ENCODE measurements at places on chromosomes 3 and 15.

- no peak for DNase-seq
These were observed 30.3 kb upstream of the PLSCR2 start for GRCh38 chr3:146499701-146500100.

- no peak for DNase-seq
These were observed 27.9 kb downstream of the MED12L start for GRCh38 chr3:151113343-151113742.

- no peak for DNase-seq
These were observed 467.4 kb downstream of the GRM7 start for GRCh38 chr3:7328339-7328738.

DNA sequence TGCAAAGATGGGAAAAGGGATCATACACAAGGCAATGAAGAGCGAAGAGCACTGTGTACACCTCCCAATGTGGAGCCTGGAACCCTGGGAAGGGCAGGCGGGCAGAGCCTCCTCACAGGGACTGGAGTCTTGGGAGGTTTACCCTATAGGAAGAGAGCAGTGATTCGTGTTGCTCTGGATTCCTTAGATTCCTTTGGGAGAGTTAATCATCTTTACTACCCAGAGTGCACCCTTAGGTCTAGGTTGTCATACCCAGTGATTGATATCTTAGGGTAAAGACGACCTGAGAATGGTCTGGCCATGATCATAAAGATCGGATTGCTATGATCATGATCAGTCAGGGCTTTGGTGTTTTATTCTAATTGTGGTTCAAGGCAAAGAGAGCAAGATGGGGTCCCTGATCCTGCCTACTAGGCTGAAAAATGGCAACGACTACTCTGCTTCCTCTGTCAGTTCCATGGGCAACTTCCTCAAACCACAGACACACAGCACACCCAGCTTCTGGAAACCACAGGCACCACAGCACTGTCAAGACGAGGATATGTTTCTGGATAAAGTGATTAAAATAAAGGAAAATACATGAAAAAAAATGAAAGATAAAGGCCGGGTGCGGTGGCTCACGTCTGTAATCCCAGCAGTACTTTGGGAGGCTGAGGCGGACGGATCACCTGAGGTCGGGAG is 20.4 kb upstream of the MAP6D1 start:
- DNase-seq, result no peak

DNA sequence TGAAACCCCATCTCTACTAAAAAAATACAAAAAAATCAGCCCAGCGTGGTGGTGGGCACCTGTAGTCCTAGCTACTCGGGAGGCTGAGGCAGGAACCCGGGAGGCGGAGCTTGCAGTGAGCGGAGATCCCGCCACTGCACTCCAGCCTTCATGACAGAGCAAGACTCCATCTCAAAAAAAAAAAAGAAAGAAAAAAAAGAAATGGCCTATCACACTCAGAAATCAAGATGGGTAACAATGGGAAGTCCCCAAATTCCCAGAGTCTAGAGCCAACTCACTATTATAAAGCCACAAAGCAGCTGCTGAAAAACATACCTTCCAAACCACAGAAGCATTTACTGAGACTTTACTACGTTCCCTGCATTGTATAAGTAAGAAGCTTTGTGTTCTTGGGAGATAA is 7.5 kb downstream of the HDGFL3 start:
- no peak for DNase-seq

DNA sequence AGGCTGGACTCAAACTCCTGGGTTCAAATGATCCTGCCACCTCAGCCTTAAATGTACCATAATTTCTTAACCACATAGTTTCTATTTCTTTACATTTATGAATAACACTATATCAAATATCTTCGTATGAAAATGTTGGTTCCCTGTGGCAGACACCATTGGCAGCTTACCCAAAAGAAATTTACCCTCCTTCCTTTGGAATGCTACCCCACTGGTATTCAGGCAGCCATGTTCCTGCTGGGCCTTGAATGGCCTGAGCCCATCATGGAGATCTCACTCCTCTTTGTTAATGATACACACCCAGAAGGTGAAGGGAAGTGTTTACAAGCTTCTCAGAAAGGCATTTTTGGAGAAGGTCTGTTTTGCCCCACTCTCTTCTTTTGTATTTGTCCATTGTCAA is 94.3 kb upstream of the RNF7 start:
- no peak for DNase-seq

DNA sequence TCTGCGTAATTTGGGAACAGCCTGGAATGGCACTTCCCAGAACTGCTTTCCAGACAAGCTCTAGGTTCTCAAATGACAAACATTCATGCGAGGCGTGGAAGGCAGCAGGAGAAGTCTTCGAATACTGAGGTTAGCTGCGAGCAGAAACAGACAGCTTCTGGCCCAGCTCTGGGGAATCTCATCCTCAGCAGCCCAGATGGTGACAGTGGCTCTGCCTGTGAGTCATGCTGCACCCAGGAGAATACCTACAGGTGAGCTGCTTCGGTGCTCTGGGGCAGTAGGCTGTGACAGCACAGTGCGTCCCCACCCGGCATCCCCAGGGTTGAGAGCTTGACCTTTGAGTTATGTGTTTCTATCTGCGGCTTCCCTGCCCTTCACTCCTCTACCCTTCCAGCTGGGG is 258.6 kb downstream of the KLF13 start:
- DNase-seq, result no peak

- no peak for DNase-seq
These were observed 1.9 kb downstream of the ROBO2 start for GRCh38 chr3:77041811-77042210.

DNA sequence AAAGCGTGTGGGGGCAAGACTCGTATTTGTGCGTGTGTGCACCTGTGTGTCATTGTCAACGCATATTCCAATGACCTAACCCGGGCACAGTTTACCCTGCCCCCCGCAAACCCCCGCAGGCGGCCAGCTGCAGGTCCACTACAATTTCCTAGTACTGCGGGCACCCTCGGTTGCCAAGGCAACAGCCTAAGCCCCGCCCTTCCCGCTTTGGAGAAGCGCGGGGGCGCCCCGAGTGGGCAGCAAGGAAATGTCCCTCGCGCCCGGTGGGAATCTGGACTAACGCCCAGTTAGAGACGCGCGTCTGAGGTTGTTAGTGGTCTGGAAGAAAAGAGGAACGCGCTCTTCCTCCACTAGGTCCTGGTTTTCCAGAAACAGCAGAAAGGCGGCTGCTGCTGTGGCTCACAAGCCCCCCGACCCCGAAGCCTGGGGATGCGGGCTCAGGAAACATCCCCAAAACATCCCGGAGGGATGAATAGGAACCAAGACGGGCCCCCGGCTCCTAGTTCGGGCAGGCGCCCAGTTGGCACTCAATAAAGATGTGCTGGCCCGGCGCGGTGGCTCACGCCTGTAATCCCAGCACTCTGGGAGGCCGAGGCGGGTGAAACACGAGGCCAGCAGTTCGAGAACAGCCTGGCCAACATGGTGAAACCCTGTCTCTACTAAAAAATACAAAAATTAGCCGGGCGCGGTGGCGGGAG is 1.1 kb downstream of the ABHD14A start:
- no peak for DNase-seq

DNA sequence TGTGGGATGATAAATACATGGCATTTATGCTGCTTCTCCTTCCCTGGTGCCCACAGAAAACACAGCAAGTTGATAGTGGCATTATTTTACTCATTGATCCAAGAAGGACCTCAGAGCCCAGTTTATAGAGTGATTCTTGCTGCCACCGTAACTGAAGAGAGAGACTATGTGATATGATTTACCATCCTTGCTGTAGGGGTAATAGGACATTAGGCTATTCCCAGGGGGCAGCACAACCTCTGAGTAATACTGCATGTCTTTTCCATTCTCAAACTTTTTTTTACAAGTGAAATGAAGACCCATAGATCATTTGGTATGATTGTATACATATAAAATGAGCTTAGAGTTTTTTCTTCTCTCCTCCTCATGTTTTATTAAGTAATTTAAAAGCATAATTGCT is 136.4 kb downstream of the ABI3BP start:
- no peak for DNase-seq

DNA sequence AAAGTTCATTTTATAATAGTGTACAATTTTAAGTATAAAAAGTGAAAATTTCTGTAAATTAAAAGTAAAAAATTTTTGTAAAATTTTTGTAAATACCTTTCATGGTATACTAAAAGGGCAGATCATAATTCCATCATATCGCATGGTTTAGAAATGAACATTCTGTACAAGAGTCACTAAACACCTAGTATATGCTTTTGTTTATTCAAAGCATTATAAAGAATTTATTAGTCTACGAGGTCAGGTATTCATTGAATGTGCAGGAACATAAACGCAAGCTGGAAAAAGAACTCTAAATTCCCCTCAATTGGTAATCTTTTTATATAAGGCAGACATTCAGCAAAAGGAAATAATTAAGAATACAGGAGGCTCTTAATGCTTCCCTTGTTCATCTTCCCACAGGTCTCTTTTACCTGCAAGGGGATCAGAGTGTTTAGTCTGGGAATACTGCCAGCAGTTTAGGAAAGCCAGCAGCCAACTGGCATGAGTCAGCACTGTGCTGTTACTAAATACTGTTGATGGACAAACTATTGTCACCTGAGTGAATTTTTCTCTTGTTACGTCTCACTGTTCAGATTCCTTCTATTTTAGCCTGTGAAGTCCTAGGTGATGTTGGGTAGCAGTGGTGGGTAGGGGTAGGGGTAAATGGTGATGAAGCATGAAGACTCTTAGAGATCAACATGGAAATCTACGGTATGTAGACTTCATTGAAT is 70.1 kb downstream of the UQCC5 start:
- DNase-seq, result no peak

- no peak for DNase-seq
These were observed 33.1 kb upstream of the POLG start for GRCh38 chr15:89367485-89368451.

DNA sequence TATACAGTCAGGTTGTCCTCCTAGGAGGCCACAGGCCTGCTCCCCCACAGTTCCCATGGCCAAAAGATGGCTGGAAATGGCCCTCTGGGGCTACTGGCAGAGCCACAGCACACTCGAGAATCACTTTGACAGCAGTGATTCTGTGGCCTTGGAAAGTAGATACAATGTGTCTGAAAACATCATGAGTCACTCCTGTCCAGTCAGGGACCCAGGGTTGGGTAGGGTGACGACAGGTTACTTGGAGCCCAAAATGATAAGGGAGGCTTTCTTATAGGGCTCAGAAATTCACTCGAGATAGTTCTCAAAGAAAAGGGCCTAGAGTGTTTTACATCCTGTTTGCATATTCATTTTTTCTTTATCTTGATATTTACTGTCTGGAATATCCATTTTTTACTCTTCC is 24.3 kb downstream of the MRPS25 start:
- DNase-seq, result no peak

GRCh38 chr3:81198216-81198615 is 563.2 kb downstream of the GBE1 start:
- DNase-seq, result no peak

DNA sequence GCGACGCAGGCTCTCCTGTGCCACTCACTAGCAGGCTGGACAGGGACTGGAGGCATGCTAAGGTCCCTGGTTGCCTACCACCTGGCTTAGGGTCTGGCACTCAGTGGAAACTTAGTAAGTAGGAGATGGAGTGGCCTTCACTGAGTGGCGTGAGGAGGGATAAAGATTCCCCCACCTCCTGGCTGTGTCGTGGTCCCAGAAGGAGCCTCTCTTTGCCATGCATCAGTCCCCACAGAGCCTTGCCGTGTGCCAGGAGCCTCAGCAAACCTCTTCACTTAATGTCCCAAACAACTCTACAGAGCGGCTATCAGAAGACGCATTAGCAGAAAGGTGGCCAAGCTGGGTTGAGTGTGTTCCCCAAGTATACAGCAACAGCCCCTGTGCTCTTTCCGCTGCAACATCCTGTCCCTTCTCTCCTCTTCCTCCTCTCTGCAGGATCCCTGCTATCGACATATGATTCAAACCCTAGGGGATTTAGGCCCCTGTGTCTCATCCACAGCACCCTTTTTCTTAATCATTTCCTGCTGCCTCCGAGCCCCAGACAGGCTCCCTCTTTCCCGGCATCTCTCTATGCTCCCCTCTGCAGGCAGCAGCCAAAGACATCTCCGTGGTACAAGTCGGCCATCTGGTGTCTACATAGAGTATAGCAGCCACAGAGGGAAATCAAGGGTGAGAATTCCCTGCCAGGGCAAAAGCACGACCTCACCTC is 66.7 kb downstream of the SLC6A1 start:
- no peak for DNase-seq

GRCh38 chr15:87144775-87145174 is 1065.1 kb downstream of the AGBL1 start:
- DNase-seq, result no peak

DNA sequence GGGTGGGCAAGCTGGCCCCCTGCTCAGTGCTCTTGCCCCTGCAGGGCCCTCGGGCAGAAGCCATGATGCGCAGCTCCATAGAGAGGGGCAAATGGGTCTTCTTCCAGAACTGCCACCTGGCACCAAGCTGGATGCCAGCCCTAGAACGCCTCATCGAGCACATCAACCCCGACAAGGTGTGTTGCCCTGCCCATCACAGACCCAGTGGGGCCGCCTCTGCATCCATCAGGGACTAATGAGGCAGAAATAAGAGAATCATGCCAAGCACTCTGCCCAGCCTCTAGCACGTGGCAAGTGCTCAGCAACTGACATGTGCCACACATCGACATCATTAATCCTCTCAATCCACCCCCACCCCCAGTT is 49.4 kb downstream of the SEMA3G start:
- DNase-seq, result no peak

GRCh38 chr3:30302027-30302426 is 304.4 kb upstream of the TGFBR2 start:
- no peak for DNase-seq

GRCh38 chr15:81083201-81083600 is 50.9 kb upstream of the CFAP161 start:
- DNase-seq, result no peak

DNA sequence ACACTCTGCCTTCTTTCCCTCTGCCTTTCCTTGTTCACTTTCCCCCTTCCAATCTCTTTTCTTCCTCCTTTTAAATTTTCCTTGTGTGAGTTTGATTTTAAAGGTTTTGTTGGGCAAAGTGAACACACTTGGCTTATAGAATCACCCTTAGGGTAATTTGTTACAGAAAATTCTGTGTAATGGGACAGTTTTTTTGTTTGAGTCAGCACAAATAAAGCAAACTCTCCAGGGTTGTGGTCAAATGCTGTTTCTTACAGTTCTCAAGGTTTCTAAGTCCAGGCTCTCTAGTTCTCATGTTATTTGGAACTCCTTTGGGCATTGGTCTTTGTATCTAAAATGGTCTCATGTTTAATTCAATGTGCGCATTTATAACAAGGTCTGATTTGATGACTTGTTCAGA is 307.1 kb downstream of the PTPRG start:
- DNase-seq, result no peak

GRCh38 chr3:135310317-135310716 is 515.3 kb downstream of the EPHB1 start:
- no peak for DNase-seq

GRCh38 chr3:189568961-189569360 is 62.2 kb upstream of the TP63 start:
- no peak for DNase-seq

GRCh38 chr15:63067976-63068743 is 25.6 kb downstream of the TPM1 start:
- DNase-seq, result no peak

DNA sequence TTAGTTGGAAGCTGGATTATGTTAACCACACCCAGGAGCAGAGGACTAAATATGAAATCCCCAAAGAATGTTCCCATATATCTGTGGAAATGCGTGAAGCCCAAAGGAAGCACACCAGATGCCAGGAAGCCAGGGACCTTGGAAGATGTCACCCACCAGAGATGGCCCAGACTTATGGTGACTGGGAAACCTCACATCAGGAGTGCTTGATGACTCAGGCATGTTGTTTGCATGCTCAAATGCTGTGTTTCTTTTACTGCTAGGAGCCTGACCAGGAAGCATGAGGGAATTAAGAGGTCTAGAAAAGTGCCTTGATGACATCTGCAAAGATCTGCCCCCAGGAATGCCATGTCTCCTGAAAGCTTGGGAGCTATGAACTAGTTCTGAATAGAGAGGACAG is 109.0 kb upstream of the SLC2A2 start:
- DNase-seq, result no peak
